Immature natural killer cell (primary cell): ENCODE measurements at places on chromosomes 1 and 21. TPM values are rescaled to one million over a fixed set of nuclear protein-coding genes. Genes with fewer than 3 reads are reported as not detected.

The OR2G2 gene
- polyA plus RNA-seq: not detected

DNA sequence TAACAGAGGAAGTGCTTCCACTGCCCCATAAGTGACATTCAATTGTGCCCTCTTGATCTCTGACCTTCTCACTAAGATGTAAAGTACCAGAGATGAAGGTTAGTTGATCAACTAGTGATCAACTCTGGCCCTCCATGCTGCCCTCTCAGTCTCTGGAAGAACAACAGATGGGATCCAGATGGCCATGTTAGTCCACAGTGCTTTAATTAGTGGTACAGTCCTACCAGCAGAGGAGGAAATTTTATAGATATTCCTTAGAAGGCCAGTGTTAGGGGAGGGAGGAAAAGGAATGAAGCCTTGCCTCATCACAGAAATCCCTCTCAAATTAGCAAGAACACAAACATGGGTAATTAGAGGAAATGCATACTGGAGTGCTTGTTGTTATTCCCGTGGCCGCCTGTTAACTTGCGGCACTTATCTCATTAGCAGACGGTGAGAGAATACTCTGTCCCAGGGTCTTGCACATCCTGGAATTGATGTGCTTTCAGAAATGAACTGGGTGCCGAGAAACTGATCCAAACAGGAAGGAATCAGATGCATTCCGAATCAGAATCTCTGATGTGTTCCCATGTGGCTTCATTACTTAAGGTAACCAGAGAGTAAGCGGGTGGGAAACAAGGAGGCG is 91.1 kb upstream of the RGS4 start:
- H3K27ac ChIP-seq: no peak overlapping the region
- H3K27me3 ChIP-seq: peaks cover 2% of the 10 kb centered on the region
- DNase-seq: no peak

DNA sequence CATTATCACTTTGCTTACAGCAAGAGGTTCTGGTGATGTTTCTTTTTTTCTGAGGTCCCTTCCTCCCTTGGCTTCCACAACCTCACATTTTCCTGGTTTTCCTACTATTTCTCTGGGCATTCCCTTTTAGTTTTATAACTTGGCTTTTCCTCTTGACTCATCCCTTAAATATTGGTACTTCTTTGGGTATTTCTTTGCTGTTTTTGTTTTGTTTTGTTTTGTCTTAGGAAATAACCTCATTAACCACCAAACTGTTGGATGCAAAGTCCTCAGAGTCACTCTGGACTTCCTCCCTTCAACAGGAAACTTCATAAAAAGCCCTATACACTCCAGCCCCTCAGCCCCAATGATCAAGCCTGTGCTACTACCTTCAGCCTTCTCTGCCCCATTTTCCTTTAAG is 211.1 kb downstream of the DUSP10 start:
- H3K4me3 ChIP-seq: no peak overlapping the region
- no peak for DNase-seq
- H3K4me1 ChIP-seq: no peaks in the 10 kb centered on the region
- H3K36me3 ChIP-seq: no peaks in the 10 kb centered on the region
- H3K27ac ChIP-seq: no peak overlapping the region

GRCh38 chr1:1212780-1213344 is 1.1 kb downstream of the TNFRSF4 start:
- no peak overlapping the region for H3K27ac ChIP-seq
- H3K4me1 ChIP-seq: peaks cover 64% of the 10 kb centered on the region
- H3K4me3 ChIP-seq: peak overlapping the region; percentile 46
- peak; percentile 94 for DNase-seq
- peaks cover 5% of the 10 kb centered on the region for H3K36me3 ChIP-seq
- peaks cover 27% of the 10 kb centered on the region for H3K27me3 ChIP-seq

GRCh38 chr1:96596226-96596922 is 125.2 kb upstream of the PTBP2 start:
- no peaks in the 10 kb centered on the region for H3K4me1 ChIP-seq
- H3K27me3 ChIP-seq: peaks cover 3% of the 10 kb centered on the region
- H3K36me3 ChIP-seq: no peaks in the 10 kb centered on the region
- H3K27ac ChIP-seq: no peak overlapping the region

GRCh38 chr1:156009404-156009803 is 11.3 kb downstream of the SSR2 start:
- DNase-seq: no peak
- peaks cover 42% of the 10 kb centered on the region for H3K4me1 ChIP-seq
- peaks cover 17% of the 10 kb centered on the region for H3K36me3 ChIP-seq
- no peak overlapping the region for H3K4me3 ChIP-seq
- H3K27ac ChIP-seq: peak overlapping the region; percentile 60
- H3K27me3 ChIP-seq: no peaks in the 10 kb centered on the region

- peaks cover 2% of the 10 kb centered on the region for H3K27me3 ChIP-seq
- H3K4me1 ChIP-seq: no peaks in the 10 kb centered on the region
- H3K4me3 ChIP-seq: no peak overlapping the region
- no peak for DNase-seq
- H3K36me3 ChIP-seq: no peaks in the 10 kb centered on the region
- no peak overlapping the region for H3K27ac ChIP-seq
These were observed 195.6 kb upstream of the CAMK1G start for GRCh38 chr1:209387969-209388329.

DNA sequence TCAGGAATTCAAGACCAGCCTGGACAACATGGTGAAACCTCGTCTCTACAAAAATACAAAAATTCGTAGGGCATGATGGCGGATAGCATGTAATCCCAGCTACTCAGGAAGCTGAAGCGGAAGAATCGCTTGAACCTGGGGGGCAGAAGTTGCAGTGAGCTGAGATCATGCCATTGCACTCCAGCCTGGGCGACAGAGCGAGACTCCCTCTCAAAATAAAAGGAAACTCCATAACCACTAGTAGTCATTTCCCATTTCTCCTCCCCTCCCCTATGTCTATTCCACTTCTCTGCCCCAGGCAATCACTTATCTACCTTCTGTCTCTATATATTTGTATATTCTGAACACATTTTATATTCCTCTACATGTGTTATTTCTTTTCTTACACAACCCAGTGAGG is 4.0 kb upstream of the CEP350 start:
- H3K27me3 ChIP-seq: peaks cover 8% of the 10 kb centered on the region
- H3K4me3 ChIP-seq: no peak overlapping the region
- H3K4me1 ChIP-seq: peaks cover 35% of the 10 kb centered on the region
- no peaks in the 10 kb centered on the region for H3K36me3 ChIP-seq
- DNase-seq: no peak
- H3K27ac ChIP-seq: no peak overlapping the region
